Calu3 (cell line): ENCODE measurements at places on chromosomes 3 and 15. TPM values are rescaled to one million over a fixed set of nuclear protein-coding genes. Genes with fewer than 3 reads are reported as not detected.

Gene A4GNT
- total RNA-seq: not detected in 2 replicates

Gene CCDC174
- 17.9 and 21.1 TPM in 2 replicates for total RNA-seq

Gene CIDEC
- total RNA-seq: 0.71 and 1.3 TPM in 2 replicates

DNA sequence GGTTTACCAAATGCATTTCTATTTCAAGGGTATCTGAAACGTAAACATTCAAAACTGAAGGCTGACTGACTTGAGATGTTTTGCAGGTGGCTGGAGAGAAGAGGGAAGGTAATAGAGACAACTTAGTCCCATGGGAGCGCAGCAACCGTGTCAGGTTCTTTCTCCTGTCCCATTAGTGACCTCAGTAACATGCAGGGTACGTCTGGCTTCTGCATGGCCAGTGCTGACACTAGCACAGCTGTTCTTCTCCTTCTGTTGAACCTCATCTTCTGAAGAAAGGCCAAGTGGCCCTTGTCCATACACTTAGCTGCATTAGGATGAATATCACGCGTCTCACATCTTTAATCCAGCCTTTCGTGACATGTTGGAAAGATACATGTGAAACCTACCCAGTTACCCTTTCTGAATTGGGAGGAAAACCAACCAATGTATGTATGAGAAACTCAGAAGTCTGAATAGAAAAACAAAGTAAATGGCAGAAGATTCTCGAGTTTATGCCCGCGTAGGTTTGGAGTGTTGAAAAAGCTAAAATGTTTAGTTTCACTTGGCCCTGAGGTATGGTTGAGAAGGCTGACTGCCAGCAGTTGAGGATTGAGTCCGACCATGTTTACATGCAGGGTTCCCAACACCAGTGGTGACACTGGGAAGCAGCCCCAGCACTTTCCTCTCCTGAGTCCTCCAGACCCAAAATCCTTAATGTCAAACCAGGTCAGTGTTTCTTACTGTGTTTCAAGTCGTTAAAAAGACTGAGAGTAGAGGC is 10.3 kb downstream of the NCBP2 start:
- no peak for DNase-seq

DNA sequence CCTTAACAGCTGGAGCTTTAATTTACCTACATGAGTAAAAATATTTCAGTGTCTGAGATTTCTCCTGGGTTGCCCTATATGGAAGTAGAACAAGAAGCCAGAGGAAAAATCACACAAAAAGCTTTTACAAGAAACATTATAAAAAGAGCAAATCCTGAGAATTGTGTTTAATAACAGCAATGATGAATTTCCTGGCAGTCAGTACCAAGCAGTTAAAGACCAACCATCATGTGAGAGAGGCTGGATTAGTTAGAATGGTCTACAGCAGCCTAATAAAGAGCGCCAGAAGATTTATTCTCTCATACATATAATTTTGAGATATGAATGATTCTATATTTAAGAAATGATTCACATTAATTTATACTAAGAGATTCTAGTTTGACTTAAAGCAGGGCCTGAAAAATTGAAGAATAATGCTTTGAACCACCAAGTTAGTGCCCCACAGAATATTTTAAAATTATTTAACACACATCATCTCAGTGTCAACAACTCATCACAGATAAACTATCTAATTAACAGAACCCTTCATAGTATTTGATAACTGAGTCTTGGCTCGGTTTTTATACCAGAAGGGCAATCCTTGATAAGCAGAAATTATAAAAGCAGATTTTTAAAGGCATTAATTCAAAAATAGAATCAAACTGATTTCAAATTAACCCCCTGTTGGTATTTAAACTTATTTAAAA is 59.9 kb upstream of the DPH6 start:
- no peak for DNase-seq

GRCh38 chr3:37753428-37753827 is 108.3 kb upstream of the CTDSPL start:
- no peak for DNase-seq

DNA sequence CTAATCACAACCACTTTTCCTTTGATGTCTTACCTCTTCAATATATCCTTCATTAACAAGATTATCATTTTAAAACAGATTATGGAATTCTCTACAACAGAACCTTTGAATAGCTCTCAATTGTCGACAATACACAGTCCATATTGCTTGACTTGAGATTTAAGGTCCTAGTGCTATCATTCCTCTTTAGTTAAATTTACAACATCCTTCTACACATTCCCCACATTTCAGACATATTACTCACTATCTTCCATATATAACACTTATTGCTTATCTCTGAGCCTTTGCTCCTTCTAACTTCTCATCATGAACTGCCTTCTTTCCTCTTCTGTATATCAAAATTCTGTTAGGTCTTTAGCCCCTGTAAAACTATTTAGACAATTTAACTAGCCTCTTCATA is 247.0 kb downstream of the STXBP5L start:
- DNase-seq: no peak

DNA sequence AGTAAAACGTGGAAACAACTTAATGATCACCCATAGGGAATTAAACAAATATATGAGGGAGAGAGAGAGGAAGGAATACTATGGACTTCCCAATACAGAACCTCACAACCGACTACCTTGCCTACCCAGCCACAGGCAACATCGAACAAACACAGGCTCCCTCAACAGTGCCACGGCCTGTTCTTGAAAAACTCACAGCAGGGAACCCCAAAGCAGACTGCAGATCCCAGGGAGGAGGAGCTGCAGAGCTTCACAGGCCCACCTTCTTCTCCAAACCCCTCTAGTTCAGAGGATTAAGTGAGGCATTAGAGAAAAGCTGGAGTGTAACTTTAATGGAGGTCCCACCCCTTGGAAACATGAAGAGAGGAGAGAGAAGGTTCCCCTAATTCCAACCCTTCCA is 110.2 kb downstream of the ST8SIA2 start:
- DNase-seq: no peak

DNA sequence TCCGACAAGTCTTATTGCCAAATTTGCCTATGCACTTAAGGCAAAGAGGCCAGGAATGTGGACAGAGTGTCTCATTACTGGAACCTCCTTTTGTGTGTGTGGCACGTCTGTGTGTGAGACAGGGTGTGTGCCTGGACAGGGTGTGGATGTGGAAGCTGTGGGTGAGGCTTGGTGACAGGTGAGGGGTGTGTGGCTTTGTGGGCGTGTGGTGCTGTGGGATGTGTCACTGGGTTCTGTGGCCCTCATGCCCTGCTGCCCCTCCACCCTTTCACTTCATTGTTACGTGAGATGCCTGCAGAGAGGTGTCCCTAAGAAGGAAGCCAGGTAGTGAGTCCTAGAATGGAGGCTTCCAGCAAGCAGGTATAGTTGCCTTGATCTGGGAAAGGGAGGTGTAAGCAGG is 244.0 kb upstream of the CHRNA7 start:
- DNase-seq: no peak

DNA sequence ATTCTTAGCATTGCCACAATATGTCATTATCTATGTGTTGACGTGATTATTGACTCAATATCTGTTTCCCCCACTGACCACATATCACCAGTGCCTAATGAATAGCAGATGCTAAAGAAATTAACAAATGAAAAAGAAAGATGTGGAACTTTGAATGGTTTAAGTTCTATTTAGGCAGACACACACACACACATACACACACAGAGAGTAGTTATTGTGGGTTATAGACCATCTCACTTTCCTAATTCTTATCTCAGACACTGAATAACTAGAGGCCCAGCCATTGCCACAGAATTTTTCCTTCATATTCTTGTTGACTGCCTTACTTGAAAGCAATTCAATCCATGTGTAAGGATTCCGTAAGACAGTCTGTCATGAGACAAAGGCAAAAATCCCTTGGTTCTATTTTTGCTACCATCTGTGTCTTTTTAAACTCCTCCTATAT is 61.9 kb upstream of the PHLDB2 start:
- no peak for DNase-seq

DNA sequence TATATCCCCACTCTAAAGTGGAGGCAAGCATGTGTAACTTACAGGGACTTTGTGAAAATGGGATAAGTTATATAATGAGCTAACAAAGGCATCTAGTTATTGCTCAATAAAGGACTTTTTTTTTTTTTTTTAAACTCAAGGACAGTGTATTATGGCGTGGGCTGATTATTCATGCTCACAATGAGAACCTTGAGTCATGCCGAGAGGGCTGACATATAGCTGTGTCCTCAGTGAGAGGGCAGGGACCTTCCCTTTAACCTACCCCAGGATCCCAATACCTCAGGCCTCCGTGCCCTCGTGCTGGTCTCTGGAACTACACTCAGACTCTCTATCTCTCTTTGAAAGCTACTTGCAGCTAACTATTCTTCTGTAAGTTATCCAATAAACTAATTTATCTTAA is 319.9 kb upstream of the ICE2 start:
- DNase-seq: no peak

DNA sequence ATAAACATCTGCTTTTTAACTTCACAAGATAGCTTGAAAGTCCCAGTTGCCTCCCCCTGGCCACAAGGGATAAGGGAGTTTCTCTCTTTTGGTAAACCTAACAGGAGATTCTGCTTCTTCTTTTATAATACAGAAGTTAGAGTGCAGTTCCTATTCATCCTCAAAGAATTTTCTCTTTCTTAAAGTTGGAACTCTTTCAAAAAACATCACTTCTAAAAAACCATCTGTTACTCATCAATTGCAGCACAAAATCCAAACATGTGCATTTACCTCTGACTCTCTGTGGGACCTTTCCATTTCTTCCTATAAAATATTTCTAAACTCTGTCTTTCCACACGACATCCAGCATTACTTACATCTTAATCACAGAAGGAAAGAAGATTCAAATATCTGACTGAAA is 5.1 kb downstream of the DPH6 start:
- no peak for DNase-seq

DNA sequence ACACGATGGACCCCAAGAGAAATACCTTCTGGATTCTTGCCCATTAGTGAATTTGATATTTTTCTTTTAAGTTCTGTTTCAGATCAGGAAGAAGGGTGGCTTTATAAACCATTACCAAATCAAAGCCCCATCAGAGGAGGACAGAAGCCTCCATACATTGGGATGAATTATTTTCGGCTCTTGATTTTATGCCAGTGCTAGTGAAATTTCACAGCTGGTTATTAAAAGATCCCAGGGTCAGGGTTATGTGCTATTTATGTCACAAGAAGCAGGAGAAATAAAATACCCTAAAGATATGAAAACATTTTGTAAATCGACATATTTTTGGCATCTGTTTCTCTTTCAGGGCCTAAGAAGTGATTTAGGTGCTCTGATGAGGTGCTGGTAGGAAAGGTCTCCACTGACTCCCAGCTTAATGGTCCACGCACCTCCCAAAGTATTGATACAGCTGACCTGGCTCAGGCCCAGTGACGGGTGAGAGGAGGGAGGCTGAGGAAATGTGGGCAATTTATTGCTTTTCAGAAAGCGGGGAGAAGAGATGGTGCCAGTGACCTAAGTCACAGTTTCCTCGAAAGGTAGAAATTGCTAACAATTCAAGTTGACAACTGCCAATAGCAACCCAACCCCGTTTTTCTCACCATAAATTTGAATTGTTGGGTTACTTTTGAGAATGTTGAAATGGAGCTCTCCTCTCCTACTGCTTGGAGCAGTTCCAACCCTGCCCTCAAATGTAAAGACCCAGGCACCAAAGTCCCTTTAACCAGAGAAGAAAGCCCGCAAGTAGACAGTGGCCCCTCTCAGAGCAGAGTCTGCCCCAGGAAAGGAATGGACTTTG is 315.6 kb upstream of the NR2E3 start:
- no peak for DNase-seq
